ENCODE measurements at places on chromosomes 4 and X.

GRCh38 chrX:13159886-13160285 is 115.5 kb upstream of the FAM9C start:
- no peak for ATAC-seq

- ATAC-seq = no peak
These were observed 102.1 kb downstream of the ITIH6 start for GRCh38 chrX:54695816-54696487.

GRCh38 chrX:112359906-112360305 is 277.3 kb upstream of the TRPC5 start:
- no peak for ATAC-seq

DNA sequence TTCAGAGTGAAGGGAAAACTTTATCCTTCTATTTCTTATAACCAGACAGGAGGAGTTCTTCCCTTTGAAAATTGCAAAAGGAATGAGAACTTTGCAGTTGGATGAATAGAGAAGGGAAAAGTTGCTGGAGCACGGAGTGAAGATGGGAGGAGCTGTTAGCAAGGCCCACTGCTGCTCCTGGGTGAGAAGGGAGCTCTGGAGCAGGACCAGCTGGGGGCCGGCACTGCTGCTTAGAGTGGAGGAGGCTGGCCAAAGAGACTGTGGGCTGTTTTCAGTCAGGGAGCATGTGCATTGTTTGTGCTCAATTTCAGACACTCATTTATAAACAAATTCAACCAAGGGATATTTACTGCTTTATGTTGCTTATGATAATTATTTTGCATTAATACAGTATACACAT is 164.2 kb downstream of the STIM2 start:
- ATAC-seq = no peak

- no peak for ATAC-seq
These were observed 140.1 kb upstream of the SMIM31 start for GRCh38 chr4:164613792-164614191.

DNA sequence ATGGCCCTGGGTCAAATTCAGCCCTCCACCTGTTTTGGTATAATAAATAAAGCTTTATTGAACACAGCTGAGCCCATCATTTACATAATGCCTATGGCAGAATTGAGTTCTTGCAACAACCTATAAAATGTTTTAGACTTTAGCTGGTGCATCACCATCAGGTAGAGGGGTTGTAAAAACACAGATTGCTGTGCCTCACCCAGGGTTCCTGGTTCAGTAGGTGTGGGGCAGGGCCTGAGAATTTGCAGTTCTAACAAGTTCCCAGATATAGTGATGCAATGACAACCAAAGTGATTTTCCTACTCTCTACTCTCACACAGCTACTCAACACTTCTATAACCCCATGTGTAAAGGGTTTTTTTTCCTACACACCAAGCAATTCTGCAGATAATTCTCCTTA is 120.0 kb upstream of the EGFL6 start:
- no peak for ATAC-seq

DNA sequence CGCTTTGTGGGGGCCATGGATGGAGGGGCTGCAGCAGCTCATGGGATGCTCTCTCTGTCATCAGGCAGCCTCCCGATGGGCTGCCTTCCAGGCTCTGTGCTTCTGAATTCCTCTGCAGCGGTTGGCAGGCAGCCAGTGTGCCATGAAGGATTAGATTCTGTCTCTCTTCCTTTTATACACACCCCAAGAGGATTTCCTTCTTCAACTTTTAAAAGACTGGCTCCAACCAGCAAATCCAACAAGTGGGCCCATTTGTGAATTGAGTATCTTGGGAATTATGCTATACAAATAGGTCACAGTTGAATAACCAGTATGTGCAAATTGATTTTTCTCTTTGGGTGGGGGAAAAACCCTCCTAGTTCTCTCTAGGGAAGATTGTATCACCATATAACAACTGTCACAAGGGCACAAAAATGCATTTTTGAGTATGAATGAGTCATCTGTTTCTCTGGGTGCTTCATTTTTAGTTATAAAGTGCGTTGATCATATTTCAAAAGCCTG is 96.8 kb upstream of the FAT1 start:
- ATAC-seq = no peak

DNA sequence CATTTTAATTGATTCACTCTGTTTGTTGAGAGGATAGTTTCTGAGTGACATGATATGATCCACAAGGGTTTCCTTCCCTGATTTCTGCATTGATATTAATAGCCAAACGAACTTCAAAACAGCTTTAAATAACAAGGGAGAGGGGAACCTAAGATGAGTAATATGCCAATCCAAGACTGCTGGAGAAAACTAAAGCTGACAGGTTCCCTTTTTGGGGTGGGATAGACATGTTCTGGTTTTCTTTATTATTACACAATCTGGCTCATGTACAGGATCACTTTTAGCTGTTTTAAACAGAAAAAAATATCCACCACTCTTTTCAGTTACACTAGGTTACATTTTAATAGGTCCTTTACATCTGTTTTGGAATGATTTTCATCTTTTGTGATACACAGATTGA is 182.2 kb downstream of the AR start:
- ATAC-seq = no peak

DNA sequence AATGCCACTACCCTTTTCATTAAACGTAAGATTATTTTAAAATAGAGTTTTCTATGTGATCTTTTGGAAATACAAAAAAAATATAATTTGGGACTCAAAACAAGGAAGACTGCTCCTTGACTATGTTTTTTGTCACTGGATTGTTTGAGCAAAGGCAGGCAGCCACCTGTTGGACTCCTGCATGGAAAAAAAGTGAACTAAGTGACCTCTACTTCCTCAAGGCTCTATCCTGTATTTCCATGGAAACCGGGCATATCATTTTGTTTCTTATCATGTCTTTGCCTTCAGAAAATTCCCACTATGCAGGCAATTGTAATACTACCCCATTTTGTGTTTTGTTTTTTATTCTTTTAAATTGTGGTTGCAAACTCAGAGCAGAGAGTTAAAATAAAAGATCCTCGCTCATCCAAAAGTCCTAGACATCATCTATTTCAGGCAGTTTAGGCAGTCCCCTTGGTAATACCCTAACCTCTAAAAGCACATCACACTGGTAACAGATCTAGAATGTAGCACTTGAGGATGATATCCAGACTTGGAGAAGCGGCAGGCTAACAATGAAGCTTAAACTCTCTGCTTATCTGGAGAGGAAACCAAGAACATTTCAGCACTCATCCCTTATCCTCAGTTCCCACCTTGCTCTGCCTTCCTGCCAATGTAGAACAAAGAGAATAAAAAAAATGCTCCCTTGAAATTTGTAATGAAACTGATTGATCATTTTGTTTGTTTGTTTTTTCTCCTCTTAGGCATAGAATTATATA is 165.7 kb downstream of the BANK1 start:
- ATAC-seq = no peak

GRCh38 chrX:155061760-155062159 is 9.2 kb downstream of the CMC4 start:
- ATAC-seq = no peak

DNA sequence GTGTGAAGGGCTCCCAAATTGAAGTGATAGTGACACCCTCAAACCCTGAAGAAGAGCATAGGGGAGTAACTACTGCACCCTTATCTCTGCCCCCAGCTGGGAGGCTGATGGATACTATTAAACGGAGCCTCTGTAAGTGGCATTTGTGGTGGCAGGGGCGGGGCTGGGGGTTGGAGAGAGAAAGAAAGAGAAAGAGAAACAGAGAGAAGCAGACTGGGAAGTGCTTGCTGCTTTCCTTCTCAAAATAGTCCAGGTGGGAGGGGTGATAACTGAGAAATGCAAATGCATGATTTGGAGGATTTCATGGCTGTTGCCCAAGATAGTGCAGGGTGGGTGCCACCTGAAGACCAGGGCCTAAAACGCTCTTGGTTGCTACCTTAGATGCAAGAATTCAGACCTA is 253.5 kb upstream of the GATB start:
- ATAC-seq = peak; percentile 56

DNA sequence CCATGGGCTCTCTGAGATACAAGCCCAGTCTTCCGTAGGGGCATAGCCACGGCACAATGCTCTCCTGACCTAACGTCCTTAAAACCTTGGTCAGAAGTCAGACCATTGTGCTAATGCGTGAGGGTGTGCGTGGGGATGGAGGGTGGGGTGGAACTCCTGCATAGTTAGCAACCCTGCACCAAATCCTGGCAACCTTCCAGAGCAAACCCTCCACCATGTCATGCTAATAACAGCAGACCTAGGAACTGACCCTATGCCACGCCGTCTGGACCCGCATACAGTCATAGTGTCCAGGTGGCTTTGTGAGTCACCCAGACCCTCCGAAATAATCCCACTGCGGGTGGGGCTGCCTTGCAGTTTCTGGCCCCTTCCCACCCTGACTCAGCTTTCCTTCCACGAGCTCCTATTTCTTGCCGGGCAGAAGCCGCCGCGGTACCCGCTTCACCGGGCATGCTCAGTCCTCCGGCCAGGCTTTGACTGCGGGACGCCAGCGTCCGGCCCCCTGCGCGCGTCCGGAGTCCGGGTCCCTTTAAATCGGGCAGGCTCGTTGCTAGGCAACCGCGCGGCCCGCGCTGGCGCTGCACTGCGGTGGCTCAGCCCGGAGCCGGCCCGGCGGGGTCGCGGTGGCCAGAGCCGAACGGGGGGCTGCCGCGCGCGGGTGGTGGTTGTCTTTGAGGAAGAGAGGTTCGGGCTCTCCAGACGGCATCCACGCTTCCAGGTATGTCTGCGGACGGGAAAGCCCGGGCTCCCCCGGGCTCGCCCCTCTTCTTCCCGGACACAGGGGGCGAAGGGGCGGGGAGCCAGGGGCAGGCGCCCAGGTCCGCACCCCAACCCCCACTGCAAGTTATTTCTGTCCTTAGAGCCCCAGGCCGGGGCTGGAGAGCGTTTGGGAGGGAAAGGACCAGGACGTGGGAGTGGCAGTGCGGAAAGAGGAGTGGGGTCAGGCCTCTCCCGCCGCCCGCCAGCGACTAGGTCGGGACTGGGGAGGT is at the start of gene CCDC160:
Gene CCDC160 (plus strand): TSS at position 557 of the 989 bp plus-strand sequence. CDS start 7,619 bp downstream, outside the sequence.
- no peak for ATAC-seq

DNA sequence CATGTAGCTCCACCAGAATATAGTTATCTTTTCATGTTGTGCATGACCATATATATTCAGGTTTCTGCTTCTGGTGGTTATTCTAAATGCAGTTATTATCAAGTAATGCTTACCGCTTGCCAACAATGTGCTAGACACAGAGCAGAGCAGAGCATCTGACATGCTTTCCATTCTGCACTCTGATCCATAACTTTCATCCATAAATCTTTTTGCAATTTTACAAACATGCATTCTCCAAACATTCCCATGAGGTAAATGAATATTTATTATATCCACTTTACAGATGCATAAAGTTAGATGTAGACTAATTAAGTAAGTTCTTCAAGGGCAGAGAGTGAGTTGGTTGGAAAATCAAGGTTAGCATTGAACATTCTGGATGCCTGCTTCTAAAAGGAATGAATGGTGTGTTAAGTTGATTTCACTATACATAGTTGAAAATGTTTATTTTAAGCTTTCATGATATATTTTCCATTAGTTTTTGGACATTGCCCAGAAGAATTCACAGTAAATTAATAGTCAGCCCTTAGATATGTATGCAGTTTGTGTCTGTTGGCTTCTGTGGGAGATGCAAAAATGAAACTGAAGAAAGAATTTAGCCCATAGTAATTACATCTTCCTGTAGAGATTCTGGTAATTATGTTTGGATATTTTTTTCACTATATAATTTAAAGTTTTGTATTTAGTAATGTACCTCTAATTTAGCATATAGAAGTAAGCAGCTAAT is 867.8 kb downstream of the CCSER1 start:
- ATAC-seq = no peak

- no peak for ATAC-seq
These were observed 1.2 kb downstream of the TLL1 start for GRCh38 chr4:165874072-165874790.

- ATAC-seq = no peak
These were observed 137.5 kb downstream of the CPE start for GRCh38 chr4:165516281-165516833.

DNA sequence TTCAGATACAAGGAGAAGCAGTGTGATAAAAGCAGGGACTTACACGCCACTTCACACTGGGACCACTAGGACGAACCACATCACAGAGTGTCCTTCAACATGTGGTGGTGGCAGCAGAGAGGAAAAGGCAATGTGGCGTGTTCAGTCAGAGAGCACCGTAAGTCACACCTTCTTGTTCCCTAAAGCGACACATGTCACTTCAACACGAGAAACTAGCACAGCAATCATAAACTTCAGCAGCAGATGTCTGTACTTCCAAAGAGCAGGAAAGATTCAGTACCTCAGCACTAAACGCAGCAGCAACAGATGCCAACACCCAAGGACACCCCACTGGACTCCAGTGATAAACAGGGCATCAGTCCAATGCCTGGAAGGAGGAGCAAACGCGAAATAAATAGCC is 96.7 kb downstream of the AREG start:
- ATAC-seq = no peak

DNA sequence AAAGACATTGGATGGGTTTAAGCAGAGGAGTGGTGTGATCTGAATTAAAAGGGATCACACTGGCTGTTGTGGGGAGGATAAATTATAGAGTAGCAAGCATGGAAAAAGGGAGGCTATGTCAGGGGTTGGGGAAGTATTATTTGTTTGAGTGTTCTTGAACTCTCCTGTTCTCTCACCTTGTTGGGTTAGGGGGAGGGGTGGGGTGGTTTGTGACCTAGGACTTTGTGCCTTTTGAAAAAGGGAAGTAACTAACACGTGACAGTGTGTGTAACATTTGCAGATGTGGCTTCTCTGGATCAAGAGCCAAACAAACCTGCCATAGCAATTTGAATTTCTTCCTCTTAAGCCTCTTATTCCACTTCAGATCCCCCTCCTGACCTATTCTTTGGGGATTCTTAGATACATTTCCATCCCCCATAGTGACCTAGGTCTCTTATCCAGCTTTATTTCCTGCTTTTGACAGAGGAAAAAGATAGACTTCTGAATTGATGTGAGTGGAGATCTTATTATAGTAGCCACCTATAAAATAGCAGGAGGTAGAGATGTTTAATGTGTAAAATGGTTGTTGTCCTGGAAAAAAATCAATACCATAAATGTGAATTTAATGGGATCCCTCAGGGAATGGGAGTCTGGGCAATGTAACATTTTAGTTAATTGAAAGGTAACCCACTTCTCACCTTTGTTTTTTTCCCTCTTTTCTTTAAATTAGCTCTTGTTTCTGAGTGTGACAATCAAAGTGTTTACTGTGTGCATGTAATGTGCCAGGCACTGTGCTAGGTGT is 120.4 kb downstream of the CT47B1 start:
- no peak for ATAC-seq

Measured in activated CD4-positive, CD25-positive, alpha-beta regulatory T cell treated with anti-CD3 and anti-CD28 coated beads, Interleukin-2, amount 50 U/mL, for 24 hours (primary cell).